ENCODE measurements at places on chromosomes 3 and 15. TPM values are rescaled to one million over a fixed set of nuclear protein-coding genes. Genes with fewer than 3 reads are reported as not detected.

Gene SLC25A38
- 26.0 TPM for total RNA-seq

Gene ZCWPW2
- total RNA-seq, result 0.34 TPM

Gene ANKUB1
- total RNA-seq, result not detected

Gene SLC22A13
- total RNA-seq, result 0.46 TPM

Gene GPR156
- total RNA-seq, result 0.20 TPM

Gene SNX33
- total RNA-seq, result 18.3 TPM

Gene MOBP
- total RNA-seq, result 0.06 TPM

Gene CTXND1
- 4.4 TPM for total RNA-seq

DNA sequence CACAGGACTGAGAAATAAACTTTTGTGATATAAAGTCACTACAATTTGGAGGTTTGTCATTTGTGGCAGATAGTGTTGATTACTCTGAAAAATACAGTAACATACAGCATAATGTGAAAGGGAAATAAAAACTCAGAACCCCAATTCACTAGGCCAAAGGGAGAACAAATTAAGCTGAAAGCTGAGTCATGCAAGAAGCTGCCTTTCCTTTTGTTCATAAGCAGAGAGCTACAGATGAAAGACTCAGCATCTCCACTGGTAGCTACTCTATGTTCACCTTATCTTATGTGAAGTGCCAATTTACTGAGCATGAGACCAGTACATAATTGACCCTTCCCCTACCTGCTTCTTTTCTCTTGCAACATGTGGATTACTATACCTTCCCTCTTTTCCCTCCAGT, 19.3 kb upstream of the SLTM start:
- no peak for DNase-seq

GRCh38 chr3:37989821-37990480, 635 bp upstream of the VILL start:
- peak; percentile 49 for DNase-seq

DNA sequence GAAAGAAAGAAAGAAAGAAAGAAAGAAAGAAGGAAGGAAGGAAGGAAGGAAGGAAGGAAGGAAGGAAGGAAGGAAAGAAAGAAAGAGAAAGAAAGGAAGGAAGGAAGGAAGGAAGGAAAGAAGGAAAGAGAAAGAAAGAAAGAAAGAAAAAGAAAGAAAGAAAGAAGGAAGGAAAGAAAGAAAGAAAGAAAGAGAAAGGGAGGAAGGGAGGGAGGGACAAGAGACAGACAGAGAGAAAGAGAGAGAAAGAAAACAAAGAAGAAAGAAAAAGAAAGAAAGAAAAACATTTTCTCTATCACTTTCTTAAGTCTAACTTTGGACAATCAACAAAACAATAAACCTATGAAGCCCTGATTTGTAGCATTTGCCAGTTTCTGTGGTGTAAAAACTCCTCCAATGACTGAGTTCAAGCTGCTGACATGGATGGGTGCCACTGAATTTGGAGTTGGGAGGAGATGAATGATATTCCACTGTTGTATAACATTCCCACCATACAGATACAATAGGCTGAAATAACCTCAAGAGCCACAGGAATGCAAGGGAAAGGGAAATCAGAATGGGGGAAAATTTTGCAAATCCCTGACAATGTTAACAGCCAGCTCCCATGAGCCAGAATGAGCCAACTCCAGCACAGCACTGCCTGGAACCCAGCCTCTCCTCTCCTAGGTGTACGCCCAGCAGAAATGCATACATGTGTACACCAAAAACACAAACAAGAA, 15.0 kb upstream of the RTP3 start:
- DNase-seq, result no peak

GRCh38 chr3:66709532-66709931, 208.7 kb upstream of the LRIG1 start:
- no peak for DNase-seq

DNA sequence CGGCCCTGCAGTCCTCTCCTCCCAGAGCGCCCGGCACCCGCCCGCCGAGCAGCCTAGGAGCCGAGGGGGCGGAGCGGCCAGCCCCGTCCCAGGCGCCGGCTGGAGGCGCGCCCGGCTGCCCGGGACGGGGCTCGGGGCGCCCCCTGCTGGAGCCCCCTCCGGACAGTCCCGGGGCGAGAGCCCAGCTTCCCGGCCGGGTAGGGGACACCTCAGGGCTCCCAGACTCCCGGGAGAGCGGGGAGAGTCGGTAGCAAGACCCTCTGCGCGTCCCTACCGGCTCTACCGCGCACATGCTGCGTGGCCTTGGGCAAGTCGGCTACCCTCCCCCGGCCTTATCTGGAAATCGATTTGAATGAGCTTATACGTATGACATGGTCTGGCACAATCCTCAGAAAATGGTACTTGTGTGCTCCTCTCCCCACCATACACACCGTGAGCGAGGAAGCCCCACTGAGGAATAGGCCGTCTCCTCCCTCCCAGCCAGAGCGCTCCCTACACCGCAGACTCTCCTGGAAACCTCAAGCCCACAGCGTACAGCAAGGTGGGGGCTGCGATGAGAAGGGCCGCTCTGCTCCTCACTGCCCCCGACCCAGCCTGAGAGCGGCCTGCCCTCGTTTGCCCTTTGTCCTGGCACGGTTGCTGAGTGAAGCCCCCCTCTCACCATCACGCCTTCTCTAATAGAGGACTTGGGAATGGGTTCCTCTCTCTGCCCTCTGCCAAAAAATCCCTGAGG, at the start of gene DAPK2:
DAPK2 (minus strand) TSS at position 65 of the 733 bp plus-strand sequence. CDS start 6,224 bp downstream, outside the sequence.
- DNase-seq, result peak; percentile 93

GRCh38 chr15:62591842-62592838, 427.1 kb upstream of the C2CD4B start:
- DNase-seq, result no peak

- no peak for DNase-seq
These were observed 71.2 kb downstream of the FAM43A start for GRCh38 chr3:194756791-194757325.

DNA sequence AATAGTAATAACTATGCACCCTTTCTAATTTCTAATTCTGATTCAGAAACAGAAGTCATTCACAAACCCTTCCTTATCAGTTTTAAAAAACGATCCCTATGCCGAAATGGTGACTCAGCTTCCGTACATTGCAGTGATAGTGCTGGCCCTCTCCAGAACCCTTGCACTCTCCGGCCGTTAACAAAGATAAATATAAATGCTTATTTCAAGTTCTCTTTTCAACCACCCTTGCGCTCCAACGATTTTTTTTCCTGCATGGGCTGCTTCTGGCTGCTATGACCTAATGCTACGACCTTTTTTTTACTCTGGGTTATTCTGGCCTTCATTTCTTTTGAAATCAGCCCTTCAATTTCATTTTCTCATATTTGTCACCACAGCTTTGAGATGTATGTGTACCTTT, 646.2 kb downstream of the NTRK3 start:
- DNase-seq, result no peak

GRCh38 chr15:27222479-27222878, 251.5 kb downstream of the GABRG3 start:
- no peak for DNase-seq
